ENCODE measurements at places on chromosomes 7 and 10.

- no peak for DNase-seq
These were observed 570.7 kb downstream of the REEP3 start for GRCh38 chr10:64091897-64092296.

- no peak for DNase-seq
These were observed 125.9 kb upstream of the NOBOX start for GRCh38 chr7:144529269-144529926.

DNA sequence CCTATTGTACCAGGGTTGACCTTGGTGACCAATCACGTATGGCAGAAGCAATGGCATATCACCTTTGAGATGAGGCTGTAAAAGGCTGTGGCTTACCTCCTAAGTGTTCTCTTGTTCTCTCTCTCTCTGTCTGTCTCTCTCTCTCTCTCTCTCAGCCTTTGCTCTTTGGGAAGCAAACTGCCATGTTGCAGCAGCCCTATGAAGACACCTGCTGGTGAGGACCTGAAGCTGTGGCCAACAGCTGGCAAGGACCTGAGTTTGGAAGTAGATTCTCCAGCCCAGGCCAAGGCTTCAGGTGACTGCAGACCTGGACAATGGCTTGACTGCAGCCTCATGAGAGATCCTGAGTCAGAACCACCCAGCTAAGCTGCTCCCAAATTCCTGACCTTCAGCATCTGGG is 161.4 kb downstream of the GPAM start:
- no peak for DNase-seq

DNA sequence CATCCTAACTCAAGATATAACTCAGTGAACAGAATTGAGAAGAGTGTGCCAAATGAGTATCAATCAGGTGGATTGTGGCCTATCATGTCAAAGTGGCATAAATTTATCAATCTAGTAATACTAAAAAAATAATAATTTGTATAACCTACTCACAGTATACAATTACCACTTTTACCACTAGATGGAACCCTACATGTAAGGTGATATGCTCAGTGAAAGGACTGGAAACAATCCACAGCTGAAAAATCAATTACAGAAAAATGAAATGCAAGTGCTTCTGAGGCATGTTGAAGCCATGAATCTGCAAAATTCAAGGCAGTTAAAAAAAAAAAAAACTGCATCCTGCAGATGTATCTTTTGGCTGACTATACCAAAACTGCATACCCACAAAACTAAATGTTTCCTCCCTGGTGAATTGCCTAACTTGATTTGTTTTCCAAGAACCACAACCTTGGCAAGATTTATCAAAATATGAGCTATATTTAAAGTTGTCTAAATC is 13.9 kb downstream of the ARHGAP19 start:
- DNase-seq, result no peak

DNA sequence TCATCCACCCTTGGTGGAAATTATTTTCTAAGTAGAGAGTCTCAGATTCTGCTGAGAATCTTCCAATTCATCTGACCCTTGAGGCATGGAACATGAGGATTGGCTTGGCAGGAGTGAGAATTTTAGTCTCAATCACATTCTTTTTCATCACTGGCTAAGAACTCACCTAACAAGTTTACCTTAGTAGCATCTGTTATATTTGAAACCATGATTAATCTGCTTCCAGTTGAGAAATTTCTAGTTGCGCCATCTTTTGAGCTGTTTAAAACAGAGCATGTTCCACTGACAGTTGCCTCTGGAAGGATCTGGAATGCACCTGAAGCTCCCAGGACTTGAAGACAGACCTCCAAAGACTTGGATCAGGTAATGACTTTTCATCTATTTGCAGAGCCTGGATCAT is at the start of gene LIPK:
Gene LIPK (plus strand): TSS at position 292 of the 400 bp plus-strand sequence. CDS start 18,295 bp downstream, outside the sequence.
- DNase-seq, result no peak

DNA sequence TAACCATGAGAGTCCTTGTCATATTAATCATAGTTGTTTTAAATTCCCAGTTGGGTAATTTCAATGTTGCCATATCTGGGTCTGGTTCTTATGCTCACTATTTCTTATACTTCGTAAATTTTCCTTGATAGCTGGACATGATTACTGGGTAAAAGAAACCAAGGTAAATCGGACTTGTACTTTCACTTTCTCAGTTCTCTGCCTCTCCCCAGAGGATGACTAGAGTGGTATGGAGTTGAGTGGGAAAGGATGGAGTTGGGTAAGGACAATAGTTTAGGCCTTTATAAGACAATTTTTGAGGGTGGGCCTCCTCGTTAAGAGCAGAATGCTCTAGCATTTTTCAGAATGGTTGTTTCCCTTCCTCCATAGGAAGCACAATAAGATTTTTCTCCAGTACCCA is 106.1 kb downstream of the CRPPA start:
- DNase-seq, result no peak

GRCh38 chr10:33055625-33056024 is 97.6 kb upstream of the ITGB1 start:
- DNase-seq, result no peak

DNA sequence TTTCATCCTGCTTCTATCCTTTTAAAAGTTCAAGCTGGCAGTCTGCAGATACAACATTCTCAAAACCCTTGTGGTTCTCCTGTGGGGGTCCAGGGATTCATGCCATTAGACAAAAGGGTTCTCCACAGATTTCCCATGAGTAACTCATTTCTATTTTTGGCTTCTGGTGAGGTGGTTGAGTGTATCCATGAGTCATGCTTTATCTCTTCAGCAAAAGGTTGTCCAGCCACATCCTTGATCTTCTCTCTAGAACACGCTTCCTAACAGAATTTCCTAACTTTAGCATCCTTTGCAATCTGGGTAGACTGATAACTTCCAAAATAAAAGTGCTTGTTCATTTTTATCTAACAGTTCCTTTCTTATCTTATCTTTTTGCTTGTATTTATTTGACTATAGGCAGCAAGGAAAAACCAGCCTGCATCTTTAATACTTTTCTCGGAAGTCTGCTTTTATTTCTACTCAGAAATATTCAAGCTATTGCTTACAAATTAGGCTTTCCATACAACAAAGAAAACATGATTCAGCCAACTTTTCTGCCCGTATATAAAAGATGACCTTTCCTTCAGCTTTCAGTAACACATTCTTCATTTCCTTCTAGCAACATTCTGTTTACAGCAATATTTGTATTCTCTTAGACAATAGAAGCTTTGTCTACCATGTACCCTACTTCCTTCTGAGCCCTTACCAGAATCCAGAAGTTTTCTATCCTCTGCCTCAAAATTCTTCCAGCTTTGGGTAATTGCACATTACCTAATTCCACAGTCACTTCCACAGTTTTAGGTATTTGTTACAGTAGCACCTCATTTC is 79.3 kb upstream of the IL6 start:
- no peak for DNase-seq

GRCh38 chr10:49369216-49370162 is 26.4 kb downstream of the DRGX start:
- no peak for DNase-seq

DNA sequence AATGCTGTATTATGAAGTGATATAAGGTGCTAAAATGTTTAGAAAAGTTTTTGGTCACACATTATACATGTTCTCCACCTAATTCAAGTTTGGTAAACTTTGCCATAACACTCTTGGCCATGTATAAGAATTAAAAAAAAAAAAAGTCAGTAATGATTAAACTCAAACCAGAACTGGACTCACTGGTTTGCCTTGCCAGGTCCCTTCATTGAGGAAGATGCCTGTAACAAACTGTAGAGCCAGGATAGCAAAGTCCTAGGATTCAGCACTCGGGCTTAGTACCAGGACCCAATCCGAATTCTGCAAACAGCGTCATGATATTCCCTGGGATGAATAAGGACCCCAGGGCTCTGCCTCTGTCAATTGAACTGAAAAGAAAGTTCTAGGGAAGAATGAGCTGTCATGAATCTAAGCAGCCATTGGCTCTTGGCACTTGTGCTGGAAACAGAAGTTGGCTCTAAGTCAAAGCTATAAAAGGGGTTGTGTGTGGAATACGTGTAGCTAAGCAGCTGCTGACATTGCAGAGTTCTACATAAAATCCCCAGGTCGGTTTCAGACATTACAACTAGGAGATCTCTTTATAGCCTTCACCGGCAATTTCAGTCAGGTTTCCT is 216.9 kb downstream of the C7orf25 start:
- no peak for DNase-seq

- no peak for DNase-seq
These were observed 21.5 kb downstream of the WASL start for GRCh38 chr7:123727071-123727837.

DNA sequence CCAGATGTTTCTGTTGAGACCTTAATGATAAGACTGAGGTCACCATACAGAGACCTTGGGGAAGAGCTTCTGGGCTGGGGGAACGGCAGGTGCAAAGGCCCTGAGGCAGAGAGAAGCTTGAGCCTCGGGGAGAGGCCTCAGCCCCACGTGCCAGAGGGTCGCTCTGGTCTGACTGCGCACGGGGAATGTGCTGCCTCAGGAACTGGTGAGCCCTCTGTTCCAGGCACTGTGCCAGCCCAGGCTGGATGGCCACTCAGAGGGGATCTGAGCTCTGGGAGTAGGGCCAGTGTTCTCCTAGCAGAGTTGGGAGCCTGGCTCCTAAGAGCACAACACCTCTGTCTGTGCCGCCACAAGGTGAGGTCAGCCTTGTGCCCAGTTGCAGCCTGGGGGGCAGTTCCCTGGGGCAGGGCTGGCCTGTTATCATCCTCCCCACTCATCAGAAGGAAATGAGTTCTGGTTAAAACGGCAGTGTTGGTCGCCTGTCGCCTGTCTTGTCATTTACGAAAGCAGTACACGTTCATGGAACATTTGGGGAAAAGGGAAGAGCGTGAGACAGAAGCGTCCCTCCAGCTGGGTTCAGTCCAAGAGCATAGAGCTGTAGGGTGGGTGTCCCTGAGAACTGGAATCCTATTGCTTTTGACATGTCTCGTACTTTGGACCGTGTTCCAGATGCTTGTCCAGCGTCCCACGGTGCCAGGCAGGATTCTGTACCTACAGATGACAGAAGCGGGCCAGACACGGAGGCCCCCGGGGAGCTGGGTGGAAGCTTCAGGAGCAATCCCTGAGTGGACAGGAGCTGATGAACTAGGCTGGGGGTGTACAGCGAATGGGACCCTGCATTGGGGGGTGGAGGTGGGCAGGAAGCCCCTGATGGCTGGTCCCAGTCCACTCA is 4.3 kb downstream of the TTYH3 start:
- DNase-seq, result no peak

DNA sequence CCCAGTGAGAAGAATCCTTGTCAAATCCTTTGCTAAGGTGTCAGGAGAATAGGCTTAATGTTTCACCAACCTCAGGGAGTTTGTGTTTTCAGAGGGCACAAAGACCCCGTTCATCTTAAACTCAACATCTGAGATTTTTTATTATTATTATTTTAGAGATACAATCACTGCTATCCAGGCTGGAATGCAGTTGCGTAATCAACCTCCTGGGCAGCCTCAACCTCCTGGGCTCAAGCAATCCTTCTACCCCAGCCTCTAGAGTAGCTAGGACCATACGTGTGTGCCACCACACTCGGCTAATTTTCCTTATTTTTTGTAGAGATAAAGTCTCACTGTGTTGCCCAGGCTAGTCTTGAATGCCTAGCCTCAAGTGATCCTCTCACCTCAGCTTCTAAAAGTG is 599.2 kb downstream of the KCNMA1 start:
- no peak for DNase-seq

- no peak for DNase-seq
These were observed 12.6 kb downstream of the DHX32 start for GRCh38 chr10:125868372-125868975.

DNA sequence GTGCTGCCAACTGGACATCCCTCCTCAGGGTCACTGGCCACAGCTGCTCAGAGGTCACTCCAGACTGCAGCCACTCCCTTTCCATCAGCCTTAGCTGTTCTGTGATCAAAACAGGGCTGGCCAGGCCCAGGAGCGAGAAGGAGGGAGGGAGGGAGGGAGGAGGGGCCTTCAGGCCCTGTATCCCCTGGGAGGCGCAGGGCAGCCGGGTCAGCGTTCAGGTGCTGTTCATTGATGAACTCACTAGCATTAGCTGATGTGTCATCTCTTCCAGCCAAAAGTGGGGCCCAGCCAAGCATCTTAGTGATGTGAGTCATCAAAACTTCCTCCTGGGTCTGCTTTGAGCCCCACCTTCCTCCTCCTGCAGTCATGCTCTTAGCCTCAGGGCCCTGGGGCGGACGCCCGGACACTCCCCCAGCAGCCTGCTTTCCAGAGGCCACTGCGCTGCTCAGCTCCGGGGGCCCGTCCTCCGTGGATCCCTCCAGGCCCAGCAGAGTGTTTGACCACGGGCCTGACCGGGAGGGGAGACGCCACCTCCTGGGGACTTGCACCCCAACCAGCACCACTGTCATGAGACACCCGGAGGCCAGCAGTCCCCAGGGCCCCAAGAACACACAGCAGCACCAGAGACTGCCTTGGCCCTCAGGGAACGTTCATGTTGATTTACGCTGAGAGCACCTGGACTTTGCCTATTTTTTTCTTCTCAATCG is 149.2 kb downstream of the PRKAG2 start:
- no peak for DNase-seq

DNA sequence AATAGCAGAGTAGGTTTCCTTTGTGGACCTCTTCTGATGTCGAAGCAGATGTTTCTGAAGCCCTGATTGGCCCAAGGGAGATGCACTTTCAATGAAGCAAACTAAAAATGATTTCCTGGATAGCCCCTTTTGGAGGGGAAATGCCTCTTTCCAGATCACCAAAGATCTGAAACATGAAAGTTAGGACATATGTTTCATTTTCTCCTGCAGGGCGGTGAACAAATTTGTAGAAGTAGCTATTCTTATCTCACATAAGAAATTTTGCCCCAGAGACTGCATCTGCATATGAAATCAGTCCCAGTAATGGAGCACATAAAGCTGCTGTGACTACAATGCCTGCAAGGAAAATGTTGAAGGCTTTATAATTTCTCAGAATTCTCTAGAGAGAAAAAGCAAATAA is 56.0 kb downstream of the THSD7A start:
- DNase-seq, result no peak

- no peak for DNase-seq
These were observed 12.8 kb upstream of the PROSER2 start for GRCh38 chr10:11810313-11810766.

- DNase-seq, result no peak
These were observed 41.0 kb upstream of the ZNF518A start for GRCh38 chr10:96089116-96089515.

DNA sequence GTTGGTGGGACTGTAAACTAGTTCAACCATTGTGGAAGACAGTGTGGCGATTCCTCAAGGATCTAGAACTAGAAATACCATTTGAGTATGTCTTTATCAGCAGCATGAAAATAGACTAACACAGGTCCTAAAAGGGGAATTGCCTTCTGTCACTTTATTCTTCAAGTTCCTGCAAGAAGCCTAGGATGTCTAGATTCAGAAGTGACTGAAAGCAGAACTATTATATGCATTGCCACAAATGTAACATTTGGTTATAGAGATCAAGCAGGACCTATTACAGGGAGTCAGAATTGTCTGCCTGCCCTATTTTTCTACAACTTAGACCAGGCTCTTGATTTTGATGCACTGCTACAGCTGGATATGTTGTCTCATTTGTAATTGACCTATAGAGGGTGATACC is 364.7 kb downstream of the SORCS1 start:
- DNase-seq, result no peak

All from effector memory CD4-positive, alpha-beta T cell (primary cell).